Suprapubic skin (tissue), 4 donors: ENCODE measurements at places on chromosomes 4 and X.

GRCh38 chrX:150696331-150696730 lies 3.1 kb downstream of the MTMR1 start:
- no peak for DNase-seq

GRCh38 chr4:36267486-36268268 lies 13.7 kb upstream of the DTHD1 start:
- DNase-seq = no peak

GRCh38 chr4:152572417-152573086 lies 36.7 kb upstream of the FBXW7 start:
- DNase-seq = no peak

DNA sequence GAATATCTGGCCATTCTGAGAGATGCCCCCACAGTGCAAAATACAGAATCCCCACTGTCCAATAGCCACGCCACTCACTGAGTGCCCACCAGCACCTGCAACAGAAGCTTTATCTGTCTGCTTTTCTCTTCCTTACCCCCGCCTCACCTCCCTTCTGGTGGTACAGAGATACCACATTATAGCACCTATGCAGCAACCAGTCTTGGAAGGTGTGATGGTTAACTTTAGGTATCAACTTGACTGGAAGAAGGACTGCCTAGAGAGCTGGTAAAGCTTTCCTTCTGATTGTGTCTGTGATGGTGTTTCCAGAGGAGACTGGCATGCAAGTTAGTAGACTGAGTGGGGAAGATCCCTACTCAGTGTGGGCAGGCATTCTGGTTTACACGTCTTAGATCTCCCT lies 61.8 kb upstream of the TXK start:
- DNase-seq = no peak
